ENCODE measurements at places on chromosomes 2 and 18.

DNA sequence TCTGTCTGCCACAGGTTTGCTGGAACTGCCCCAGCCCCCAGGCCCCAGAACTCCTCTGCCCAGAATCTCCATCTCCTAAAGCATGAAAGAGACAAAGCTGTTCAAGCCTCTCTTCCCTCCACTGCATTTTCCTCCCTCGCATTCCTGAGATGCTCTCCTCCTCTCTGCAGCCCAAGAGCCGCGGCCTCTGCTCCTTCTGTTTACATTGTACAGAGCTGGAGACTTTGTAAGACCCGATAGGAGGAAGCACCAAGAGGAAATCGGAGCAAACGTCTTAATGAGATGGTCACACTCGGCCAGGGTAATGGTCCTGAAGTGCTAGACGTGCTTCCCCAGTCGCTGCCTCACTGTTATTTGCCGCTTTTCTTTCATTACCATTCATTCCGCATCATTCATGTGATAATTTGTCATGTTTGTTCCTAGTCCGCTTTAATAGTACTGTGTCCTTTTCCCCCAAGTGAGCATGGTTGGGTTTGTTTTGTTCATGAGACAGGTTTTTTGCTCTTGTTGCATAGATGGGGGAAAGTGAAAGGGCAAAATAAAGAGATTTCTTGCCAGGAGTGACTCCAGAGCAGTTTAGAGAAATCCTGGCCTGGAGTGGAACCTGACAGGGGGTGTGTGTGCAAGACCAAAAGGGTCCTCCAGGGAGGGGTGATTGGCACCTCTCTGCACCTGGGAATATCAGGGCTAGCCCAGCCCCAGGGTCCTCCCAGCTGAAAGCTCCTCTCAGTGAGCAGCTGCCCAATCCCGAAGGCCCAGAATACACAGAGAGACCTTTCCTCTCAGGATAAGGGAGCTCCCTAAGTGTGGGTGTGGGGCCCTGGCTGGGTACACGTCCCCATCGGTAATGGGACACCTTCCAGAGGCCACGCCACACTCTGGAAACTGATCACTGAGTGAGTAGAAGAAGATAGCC is 44.9 kb upstream of the ID2 start:
- DNase-seq, result no peak

- peak; percentile 92 for DNase-seq
Measured at GRCh38 chr2:43127208-43127940, 99.0 kb downstream of the ZFP36L2 start.

GRCh38 chr18:44229693-44230108 is 451.0 kb upstream of the SETBP1 start:
- no peak for DNase-seq

- no peak for DNase-seq
Measured at GRCh38 chr2:82665691-82666090, 1793.4 kb downstream of the SUCLG1 start.

DNA sequence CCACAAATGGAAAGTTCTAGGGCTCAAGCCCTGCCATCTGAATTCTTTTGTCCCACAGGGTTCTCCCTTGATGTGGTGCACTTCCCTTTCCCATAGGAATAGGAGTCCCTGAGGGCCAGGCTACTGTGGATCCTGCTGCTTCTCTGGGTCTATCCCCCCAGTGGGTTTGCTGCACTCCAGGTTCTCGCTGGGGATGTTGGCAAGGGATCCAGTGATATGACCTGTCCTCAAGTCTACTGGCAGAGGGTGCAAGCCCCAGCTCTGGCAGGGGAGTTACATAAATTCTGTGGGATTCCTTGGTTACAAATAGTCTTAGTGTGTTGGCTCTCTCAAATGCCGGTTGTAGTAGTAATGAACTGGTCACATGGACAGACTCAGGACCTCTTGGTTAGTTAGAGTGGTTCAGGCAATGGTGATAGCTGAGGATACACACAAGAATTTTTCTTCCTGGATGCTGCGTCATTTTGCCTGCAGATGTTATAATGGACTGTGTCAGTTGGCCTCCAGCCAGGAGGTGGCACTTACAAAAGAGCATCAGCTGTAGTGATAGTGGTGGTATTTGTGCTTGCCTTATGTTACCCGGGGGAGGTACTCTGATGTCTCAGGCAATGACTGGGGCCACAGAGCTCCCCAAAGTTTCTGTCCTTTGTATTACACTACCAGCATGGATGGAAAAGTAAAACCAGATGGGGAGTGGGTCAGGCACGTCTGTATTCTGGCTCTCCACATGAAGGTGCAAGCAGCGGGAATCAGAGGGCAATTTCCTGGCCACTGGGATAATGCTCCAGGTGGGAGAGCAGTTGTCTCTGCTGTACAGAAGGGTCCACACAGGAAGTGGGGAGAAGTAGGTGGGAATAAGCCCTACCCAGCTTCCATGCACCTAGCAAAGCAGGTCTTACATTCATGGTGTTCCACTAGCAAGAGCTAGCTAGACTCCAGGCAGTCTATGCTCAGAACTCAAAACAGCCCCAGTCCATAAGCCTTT is 267.9 kb downstream of the SOX11 start:
- no peak for DNase-seq

DNA sequence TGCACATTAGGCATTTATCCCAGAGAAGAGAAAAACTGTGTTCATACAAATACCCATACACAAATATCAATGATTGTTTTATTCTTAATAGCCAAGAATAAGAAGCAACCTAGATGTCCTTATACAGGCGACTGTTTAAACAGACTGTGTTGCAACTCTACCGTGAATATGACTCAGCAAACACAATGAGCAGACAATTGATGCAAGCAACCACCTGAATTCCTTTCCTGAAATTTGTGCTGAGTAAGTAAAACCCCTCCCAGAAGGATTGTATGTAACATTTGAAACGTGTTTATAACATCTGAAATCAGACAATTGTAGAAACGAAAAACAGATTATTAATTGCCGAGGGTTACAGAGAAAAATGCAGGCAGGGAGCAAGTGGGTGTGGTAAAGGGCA is 621.9 kb upstream of the SOX11 start:
- DNase-seq, result no peak

- DNase-seq, result no peak
Measured at GRCh38 chr2:14587119-14587518, 45.4 kb upstream of the LRATD1 start.

DNA sequence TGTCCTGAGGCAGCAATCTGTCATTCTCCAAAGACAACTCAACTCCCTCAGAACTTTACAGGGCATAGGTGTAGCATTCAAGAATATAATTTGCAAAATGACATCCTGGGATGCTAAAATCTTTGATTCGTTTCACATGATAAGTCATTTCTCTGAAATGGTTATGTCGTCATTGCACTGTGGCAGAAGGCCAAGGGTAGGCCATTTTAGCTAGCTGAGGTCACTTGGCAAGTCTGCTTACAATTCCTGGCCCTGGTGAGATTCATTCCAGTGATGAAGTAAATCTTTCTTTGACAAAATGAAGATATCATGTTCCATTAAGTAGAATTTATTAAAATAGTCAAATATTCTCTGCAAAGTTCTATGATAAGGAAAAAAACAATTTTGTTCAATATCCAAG is 1410.3 kb upstream of the LRRTM1 start:
- no peak for DNase-seq

DNA sequence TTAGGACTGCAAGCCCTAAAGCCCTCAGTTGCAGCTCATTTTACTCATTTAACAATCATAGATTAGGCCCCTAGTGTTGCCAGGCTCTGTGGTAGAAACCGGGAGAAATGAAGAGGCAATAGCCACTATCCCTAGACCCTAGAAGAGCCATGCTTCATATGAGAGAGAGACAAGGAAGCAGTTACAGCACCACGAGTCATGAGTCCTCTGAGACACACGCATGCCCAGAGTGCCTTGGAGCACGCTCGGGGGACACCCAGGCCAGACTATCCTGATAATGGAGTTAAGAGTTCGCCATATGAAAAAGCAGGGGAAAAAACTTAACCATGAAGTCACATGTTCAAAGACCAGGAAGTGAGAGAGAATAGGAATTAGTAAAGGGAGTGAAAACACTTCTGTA is 321.5 kb upstream of the PKDCC start:
- no peak for DNase-seq

DNA sequence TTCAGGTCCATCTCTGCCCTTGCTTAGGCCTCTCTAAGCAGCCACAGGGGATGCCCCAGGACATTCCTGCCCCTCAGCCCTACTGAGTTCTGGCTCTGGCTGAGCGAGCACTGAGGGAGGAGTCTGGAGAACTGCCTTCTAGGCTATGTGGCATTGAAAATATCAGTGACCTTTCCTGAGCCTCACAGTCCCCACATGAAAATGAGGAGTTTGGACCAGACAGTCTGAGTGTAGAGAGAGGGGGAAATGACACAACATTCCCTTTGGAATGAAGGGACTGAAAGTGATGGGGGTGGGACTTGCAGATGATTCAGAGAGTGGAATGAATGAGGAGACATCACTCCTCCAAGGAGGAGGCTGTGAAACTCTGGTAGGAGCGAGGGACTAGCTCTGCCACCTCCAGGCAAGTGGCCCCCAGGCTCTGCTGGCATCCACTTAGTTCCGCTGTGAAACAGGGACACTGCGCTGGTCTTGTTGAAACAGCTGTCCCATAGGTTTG is 8.0 kb downstream of the TNS1 start:
- peak; percentile 35 for DNase-seq

- no peak for DNase-seq
Measured at GRCh38 chr2:62455957-62456692, 49.9 kb downstream of the TMEM17 start.

DNA sequence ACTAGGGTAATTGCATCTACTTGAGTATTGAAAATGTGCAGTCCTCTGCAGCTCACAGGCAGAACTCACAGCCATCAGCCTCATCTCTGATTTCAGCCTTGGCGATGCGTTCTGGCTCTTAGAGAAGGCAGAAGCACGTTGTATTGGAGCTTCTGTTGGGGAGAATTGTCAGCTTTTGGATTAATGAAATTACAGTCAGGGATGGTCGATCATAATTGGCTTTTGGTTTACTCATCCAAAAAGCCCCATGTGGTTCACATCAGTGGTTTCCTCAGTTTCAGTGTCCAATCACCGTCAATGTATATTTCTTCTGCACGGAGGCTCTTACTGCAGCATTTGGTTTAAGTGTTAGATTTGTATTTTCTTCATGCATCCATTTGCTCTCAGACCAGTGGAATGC is 218.5 kb upstream of the SOX11 start:
- no peak for DNase-seq

- peak; percentile 13 for DNase-seq
Measured at GRCh38 chr2:9638532-9638931, 7.7 kb upstream of the YWHAQ start.

DNA sequence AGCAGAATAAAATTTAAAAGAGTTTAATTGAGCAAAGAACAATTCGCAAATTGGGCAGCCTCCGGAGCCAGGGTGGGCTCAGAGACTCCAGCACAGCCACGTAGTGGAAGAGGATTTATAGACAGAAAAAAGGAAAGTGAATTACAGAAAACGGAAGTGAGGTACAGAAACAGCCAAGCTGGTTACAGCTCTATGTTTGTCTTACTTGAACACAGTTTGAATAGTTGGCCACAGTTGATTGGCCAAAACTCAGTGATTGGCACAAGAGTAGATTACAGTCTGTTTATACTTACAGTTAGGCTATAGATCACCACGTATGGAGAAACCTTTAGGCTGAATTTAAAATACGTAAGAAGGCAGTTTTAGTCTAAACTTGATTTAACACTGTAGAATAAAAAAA is 78.8 kb upstream of the NEDD4L start:
- DNase-seq, result no peak

DNA sequence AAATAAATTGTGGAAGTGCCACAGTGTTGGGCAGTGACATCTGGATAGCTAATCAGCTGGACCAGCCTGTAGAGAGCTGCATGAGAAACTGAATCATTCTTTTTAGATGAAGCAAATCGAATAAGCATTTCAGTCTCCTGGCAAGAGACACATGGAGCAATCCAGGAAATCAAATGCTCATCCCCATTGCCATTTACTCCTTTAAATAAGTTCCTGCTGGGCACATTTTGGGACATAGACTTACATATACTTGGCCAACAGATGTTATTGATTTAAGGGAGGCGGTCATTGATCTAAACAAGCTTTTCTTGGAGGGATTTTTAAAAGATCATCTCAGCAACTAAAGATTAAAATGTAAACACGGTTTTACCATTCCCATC is 307.1 kb downstream of the STK39 start:
- DNase-seq, result peak; percentile 2

DNA sequence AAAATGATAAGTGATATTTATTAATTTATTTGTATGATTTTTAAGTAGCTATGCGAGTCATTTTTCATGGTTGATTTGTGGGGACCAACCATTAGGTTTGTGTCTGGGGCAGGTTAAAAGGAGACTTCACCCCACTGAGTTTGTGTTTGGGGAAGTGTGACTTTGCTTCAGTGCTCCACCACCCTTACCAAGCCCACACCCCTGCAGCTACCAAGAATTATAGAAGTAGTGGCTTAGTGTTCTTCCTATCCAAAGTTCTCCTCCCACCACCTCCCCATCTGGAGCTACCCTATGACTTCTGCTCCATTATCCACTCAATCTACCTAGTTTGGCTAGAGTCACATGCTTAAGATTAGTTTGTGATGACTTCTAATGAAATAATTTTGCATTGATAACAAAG is 182.1 kb upstream of the ZEB2 start:
- peak; percentile 80 for DNase-seq

- DNase-seq, result no peak
Measured at GRCh38 chr2:134307334-134307733, 53.5 kb downstream of the MGAT5 start.

DNA sequence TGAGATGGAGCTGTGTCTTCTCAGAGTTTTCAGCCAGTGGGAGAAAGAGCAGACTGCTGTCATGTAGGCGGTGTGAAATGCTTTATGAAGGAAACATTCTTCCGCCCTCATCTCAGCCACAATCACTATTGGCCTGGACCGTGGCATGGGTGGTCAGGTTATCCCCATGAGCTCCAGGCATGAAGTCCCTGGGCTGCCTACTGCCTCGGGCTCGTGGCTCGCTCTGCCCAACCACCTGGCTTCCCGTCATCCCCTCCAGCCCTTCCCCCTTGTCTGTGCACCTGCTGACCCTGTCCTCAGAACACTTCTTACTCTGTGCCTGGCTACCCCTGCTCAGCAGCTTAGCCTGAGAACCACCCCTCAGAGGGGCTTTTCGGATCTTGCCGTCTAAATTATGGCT is 15.5 kb downstream of the COLEC11 start:
- no peak for DNase-seq

DNA sequence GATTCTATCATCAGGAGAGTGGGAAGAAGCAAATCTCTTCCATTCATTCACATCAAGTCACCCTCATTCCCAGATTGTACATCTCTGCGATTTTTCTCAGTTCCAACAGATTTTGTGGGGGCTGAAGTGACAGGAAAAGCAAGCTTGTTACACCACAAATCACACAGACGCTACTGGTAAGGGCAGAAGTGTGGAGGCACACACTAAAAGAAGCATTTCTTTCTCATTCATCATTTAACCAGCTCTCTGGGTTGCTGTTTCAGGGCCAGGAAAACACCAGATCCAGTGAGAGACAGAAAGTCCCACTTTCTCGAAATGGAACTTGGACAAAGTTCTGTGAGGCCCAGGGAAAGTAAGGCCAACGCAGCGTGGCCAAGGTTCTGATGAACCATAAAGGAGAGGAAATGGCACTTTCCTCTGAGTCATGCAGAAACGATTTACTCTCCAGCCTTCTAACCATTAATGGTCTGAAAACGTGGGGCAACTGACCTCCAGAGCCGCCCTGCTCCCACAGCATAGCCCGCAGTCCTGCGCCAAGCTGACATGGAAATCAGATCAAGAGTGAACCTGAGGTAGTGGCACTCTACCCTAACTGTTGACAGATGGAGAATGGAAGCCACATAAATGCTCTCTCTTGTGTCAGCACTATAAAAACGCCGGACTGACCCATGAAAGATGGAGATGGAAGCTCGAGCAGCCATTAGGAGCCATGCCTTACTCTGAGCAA is 191.0 kb downstream of the C1D start:
- DNase-seq, result no peak

GRCh38 chr2:170766693-170767092 is 3.5 kb upstream of the ERICH2 start:
- no peak for DNase-seq

GRCh38 chr2:141925511-141925910 is 205.3 kb downstream of the LRP1B start:
- no peak for DNase-seq

Measured in inflammatory macrophage treated with lipopolysaccharide for 4 hours (primary cell).